DND-41 (cell line): ENCODE measurements at places on chromosomes 2 and 18.

DNA sequence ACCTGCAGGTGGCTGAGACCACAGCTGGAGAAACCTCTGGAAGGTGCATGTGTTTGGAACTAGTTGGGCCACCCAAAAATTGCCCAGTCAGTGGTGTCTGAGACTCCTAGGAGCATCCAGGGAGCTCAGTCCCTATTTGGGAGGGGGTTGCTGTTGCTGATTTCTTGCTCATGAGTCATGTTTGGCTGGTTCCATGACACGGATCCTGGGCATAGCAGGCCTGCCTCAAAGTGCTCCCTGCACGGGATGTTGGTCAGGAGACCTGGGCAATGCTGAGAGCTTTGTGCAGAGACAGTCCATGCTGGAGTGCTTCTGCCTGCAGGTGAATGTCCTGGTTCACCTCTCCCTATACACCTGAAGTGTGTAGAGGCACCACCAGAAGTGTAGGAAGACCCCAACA is 194.2 kb downstream of the GLI2 start:
- no peak for DNase-seq

DNA sequence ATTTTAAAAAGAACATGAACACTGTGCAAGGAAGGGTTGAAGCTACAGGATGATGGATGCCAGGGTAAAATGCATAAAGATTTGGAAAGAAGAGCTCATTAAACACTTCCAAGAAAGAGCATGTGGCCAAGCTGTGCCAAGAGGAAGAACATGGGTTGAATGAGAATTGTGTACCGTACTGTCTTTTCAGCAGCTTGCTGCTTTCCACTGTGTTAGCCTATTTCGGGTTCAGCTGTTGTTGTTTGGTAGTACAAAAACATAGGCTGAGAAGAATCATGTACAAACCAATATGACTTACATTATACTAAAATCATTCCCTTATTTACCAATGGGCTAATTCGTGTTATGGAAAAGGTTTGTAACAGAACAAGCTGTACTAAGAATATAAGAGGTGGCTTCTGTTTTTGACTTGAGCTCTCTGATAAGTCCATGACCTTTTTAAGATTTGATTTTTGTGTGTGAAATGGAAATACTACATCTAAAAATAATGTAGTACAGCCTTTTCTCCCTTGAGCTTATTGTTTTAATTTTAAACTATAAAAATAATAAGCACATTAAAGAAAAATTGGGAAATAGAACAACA is 188.3 kb upstream of the STON1 start:
- DNase-seq = no peak

DNA sequence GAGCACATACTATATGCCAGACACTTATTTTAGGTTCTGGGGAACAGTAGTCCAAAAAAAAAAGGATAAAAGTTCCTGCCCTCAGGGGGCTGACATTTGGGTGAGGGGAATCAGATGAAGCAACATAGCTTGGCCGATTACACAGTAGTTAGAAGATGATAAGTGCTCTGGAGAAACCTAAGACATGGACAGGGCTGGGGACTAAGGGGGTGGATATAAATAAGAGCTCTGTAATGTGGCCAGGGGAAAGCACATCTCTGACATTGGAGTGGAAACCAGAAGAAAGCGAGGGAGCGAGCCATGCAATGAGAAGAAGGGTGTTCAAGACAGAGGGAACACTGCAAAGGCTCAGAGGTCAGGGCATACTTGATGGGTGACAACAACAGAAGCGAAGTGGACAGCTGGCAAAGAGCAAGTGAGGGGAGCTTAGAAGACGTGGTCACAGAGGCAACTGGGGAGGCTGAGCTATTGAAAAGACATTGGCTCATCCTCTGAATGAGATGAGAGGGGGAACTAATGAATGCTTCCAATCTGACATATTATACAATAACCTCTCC is 11.4 kb downstream of the TMEM182 start:
- DNase-seq = no peak

- DNase-seq = no peak
Observed at GRCh38 chr2:1588978-1589621, 155.2 kb downstream of the PXDN start.

DNA sequence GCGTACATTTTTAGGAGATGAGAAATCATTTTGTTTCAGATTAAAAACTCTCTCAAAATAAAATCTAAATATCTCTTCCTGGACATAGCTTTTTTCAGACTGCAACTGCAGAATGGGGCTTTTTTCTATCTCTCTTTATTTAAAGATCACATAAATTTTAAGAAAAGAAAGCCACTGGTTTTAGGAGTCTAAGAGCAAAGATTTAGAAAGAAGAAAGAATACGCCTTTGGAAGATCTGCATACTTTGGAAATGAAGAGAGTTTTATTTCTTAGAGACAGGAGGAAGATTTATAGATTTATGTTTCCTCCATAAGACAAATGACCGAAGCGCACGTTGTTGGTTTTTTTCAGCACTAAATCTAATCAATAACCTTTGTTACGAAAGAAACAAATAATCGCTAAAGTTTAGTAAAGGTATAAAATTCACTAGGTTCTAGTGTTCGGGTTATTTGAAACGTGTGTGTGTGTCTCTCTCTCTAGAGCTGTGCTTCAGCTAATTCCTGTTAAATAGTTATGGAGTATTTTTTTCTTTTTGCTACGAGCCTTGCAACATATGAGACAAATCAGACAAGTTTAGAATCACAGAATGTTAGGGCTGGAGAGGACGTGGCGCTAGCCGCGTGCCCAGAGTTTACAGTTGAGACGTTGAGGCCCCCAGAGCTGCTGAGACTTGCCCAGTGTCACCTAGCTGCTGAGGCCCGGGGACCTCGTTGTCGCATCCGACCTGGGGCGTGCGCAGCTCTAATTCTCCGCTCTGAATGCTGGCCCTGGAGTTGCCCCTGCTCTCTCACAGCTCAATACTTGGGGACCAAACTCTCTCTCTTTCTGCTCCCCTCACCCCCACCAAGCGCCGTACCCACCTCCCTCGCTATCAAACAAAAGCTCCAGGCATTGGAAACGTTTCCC is 69.9 kb downstream of the CTAGE1 start:
- no peak for DNase-seq

DNA sequence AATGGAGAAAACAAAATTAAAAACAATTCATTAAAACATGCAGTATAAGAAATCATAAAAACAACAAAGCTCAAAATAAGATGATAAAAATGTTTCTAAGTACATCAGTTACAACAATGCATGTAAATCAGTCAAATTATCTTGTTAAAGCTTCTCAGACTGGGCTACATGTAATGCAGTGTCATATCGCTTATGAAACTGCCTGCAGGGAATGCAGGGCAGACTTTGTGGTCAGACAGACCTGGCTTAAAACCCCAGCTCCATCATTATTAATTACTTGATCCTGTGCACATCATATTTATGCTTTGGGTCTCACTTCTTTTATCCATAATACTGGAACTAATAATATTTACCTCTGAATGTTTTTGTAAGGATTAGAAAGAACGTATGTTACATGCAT is 74.6 kb downstream of the PID1 start:
- DNase-seq = no peak

DNA sequence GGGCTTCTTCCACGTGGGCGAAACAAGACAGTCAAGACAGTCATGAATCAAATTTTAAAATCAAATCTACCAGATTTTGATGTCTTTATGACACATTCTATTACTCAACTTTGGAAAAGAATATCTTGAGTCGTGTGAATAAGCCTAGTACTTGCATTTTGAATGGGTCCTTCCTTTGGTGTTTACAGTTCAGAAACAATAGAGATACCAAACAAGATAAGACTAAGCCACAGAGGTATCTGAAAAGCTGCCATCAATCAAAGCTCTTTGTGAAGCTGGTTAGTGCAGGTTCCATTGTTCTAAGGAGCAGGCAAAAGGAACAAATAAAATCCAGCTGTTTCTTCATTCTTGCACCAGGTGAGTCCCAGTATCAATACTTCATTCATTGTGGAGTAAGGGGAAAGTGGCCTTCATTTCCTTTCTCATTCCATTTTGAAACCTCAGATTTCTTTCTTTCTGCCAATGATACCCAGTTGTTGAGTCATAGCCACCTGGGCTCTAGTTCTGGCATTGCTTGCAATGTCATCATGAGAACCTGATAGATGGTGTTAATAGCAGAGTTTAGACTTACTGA is 151.7 kb upstream of the L3MBTL4 start:
- no peak for DNase-seq

- no peak for DNase-seq
Observed at GRCh38 chr2:224404796-224405195, 2.9 kb upstream of the FAM124B start.

DNA sequence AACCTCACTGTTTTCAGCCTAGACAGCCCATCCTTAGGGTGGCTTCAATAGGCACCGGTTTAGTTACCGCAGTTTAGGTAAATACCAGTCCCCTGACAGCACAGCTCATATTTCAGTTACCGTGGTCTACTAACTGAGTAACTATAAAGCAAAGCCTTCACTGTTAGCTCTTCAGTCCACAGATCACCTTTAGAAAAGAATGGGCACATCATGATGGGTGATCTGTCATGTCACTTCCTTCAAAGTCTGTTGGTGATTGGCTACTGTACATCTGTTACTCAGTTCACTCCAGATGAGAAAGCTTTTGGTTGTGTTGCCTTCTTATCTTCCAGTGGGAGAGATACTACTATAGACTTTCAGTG is 21.0 kb downstream of the SLC20A1 start:
- DNase-seq = no peak

- DNase-seq = no peak
Observed at GRCh38 chr18:32980896-32981295, 208.1 kb upstream of the KLHL14 start.
